ENCODE measurements at places on chromosomes 16 and 17.

DNA sequence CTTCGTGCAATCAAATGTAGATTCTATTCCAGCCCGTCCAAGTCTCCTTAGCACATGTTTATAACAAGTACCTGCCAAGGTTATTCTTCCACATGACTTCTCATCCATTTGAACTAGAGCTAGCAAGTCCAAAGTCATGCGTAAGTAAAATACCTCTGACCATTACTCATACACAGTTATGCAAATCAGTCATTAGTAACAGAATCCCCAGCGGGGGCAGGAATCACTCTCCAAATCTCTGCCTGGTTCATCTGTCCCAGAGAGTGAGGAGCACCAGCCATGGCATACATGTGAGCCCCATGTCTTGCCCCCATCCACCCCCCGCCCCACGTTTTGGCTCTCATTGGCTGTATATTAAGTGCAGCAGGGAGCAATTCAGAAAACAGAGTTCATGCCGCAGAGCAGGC, 27.7 kb downstream of the SRL start:
- no peak for DNase-seq

- no peak for DNase-seq
Measured at GRCh38 chr16:59108374-59108773, 374.3 kb upstream of the GOT2 start.

GRCh38 chr17:14165616-14166015, 71.0 kb downstream of the CDRT15 start:
- no peak for DNase-seq

DNA sequence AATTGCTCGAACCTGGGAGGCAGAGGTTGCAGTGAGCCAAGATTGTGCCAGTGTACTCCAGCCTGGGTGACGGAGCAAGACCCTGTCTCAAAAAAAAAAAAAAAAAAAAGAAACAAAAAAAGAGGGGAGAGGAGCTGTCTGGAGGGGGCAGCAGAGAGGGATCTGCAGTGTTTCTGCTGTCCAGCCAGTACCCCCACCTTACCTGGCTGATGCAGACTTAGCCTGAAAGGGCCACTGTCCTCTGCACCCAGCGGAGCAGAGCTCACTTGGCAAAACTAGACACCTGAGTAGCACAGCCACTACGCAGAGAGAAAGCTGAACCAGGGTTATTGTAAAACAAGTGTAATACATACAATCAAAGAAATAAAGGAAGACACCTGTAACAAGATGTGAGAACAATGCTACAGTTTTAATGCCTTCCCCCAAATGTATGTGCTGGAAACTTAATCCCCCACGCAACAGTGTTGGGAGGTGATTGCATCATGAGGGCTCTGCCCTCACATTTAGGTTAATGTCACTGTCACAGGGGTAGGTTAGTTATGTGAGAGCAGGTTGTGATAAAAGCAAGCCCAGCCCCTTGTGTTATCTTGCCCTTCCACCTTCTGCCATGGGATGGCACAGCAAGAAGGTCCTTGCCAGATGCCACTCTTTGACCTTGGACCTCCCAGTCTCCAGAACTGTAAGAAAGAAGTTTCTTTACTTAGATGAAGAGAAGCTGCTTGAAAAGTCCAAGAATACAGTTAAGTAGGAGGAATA, 211.2 kb downstream of the RPTOR start:
- DNase-seq: no peak

DNA sequence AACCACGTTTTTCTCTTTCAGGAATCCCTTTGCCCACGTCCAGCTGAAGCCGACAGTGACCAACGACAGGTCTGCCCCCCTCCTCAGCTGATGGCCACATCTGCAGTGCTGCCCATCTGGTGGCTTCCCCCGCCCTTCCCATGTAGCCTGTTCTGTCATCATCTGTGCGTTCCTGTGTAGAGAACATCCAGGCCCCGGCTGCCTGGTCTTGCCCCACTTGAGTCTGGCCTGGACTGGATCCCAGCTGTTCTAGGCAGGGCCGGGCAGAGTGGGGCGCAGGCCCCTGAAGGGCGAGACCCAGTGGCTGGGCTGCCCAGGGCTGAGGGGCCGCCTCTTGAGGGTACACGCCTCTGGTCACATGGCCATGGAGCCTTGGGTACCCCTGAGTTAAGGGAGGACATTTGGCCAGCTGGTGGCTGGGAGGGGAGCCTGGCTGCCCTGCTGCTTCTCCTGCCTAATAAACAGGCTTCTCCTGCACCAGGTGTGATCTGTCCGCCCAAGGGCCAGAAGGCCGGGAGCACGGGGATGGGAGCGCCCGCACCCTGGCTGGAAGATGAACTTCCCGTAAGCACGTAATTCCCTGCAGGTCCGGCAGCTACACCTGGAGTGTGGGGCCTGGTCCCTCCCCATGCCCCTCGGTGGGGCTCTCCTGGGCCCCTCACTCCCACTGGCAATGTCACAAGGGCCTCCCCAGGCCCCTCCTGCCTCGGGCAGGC, 49.4 kb upstream of the PVALEF start:
- DNase-seq: no peak

Data from NCI-H1694 (cell line).